ENCODE measurements at places on chromosomes 1 and 21. TPM values are rescaled to one million over a fixed set of nuclear protein-coding genes. Genes with fewer than 3 reads are reported as not detected.

KRTAP13-2 gene
- total RNA-seq = not detected

SERPINC1 gene
- total RNA-seq = not detected

ZBTB21 gene
- total RNA-seq = 13.3 TPM

WLS gene
- total RNA-seq = 52.9 TPM

PRAMEF1 gene
- not detected for total RNA-seq

TXLNA gene
- 21.4 TPM for total RNA-seq

CFAP45 gene
- total RNA-seq = 1.1 TPM

FAM163A gene
- total RNA-seq = 0.36 TPM

PTAFR gene
- total RNA-seq = 2.6 TPM

PHTF1 gene
- 48.9 TPM for total RNA-seq

C1orf94 gene
- 0.45 TPM for total RNA-seq

OR2T11 gene
- total RNA-seq = not detected

DISP3 gene
- 55.6 TPM for total RNA-seq

MYOG gene
- not detected for total RNA-seq

ECM1 gene
- total RNA-seq = 1.9 TPM

TMIGD3 gene
- total RNA-seq = 3.4 TPM

C1QB gene
- total RNA-seq = 7.0 TPM

APCS gene
- not detected for total RNA-seq

TTC39A gene
- total RNA-seq = 7.0 TPM

HORMAD1 gene
- not detected for total RNA-seq
